Kidney (tissue), 22 donors: ENCODE measurements at places on chromosomes 1 and 21. TPM values are rescaled to one million over a fixed set of nuclear protein-coding genes. Genes with fewer than 3 reads are reported as not detected.

GRCh38 chr1:32105338-32105737 lies 2.5 kb upstream of the KPNA6 start:
- H3K4me3 ChIP-seq: no peak overlapping the region
- no peaks in the 10 kb centered on the region for H3K27me3 ChIP-seq
- H3K36me3 ChIP-seq: no peaks in the 10 kb centered on the region
- peaks cover 1% of the 10 kb centered on the region for H3K4me1 ChIP-seq
- no peak for DNase-seq

DNA sequence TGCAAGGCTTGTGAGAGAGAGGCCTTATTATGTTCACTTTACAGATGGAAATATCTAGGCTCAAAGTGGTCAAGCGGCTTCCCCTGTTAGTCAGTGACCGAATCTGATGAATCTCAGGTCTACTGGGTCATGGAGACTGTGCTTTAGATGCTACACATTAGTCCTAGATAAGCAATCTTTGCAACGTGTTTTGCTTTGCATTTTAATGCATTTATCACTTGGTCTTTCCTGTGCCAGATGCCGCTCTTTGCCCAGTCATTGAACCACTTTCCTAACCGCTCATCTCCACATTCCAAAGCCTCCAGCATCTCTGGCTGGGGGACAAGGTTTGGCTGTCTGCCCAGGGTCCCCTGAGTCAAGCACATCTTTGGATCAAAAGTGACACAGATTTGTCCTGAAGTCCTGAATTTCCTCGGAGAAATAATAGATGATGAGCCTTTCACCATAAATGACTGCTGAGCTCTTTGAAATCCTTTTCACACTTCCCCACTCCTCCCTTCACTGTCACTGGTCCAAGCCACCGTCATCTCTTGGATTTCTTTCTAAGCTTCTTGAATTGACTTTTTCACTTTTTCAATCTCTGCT lies 96.0 kb upstream of the USP24 start:
- H3K4me1 ChIP-seq: no peaks in the 10 kb centered on the region
- no peak for DNase-seq
- H3K27ac ChIP-seq: no peak overlapping the region
- H3K27me3 ChIP-seq: no peaks in the 10 kb centered on the region

Gene ZNF683
- 0.25 TPM for total RNA-seq

Gene LRIG2
- 17.4 TPM for total RNA-seq
